ENCODE measurements at places on chromosomes 5 and 9.

GRCh38 chr5:118195211-118195610 is 793.1 kb downstream of the DTWD2 start:
- no peak for DNase-seq

GRCh38 chr9:76454311-76454710 is 4.7 kb upstream of the GCNT1 start:
- no peak for DNase-seq

DNA sequence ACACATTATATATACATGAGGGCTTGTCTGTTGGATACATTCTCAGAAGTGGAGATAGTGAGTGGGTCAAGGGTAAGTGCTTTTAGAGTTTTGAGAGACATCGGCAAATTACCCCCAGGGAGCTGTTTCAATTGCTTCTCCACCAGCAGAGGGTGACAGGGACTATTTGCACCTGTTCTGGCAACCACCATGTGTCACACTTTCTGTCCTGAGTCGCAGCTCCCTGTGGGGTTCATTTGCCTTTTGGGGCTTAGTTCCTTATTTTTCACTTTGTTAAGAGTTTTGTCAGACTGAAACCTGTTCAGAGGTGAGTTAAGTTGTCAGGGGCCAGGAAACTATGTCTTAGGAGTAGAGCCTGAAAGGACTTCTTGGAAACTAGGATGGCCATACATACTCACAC is 20.1 kb upstream of the SLC36A1 start:
- DNase-seq = no peak

- peak; percentile 74 for DNase-seq
These were observed 30.8 kb upstream of the AGGF1 start for GRCh38 chr5:76999451-76999850.

DNA sequence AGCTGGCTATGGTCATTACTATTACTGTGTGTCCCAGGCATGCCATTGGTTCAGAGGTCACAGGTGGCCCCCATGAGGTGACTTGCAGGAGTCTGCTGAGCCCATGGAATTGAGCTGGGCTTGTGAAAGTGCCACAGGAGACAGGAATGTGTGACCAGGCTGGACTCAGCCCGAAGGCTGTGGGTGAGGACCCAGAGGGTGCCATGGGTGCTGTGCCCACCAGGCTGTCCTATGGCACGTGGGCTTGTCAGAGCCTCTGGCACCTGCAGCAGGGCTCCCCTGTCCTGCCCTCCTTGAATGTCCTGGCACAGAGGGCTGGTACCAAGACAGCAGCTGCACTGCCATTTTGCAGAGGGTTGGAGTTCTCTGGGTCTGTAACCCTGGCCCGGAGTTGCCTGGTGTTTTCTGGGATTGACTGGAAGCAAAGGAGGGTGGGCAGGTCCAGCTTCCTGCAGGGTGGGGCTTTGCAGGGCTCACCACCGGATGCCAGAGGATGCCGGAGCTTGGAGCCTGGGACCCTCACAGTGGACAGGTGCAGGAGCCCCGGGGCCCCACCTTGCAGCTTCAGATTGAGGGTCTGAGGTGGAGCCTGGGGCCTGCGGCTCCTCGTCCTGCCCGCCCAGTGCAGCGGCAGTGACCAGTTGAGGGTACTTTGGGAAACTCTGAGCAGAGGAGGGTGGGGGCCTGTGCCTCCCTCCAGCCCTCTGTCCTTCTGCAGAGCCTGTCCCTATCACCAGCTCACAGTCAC is 14.2 kb downstream of the COL5A1 start:
- DNase-seq = no peak

GRCh38 chr5:141529873-141530272 is 41.0 kb downstream of the PCDHGC5 start:
- no peak for DNase-seq

- DNase-seq = peak; percentile 60
These were observed 63.4 kb upstream of the WWC1 start for GRCh38 chr5:168227973-168228615.
